Endothelial cell of umbilical vein (primary cell): ENCODE measurements at places on chromosomes 2 and 18. TPM values are rescaled to one million over a fixed set of nuclear protein-coding genes. Genes with fewer than 3 reads are reported as not detected.

DNA sequence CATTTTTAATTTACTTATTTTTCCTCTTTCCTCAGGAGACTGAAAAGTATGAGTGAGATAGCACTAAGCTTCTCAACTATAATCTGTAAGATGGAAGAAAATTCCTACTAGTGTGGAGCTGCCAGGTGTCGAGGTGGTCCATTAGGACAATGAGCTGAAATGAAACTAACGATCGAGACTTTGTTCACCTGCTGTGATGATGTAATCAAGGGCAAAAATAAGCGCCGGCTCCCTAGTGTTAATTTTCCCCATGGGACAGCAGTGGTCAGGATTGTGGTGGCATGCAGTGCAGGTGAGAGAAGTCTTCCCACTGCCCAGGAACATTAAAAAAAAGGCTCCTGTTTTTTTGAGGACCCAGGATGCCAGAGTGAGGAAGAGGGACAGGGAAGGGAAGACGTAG, 859.1 kb upstream of the GCFC2 start:
- DNase-seq, result no peak

The ACMSD gene
- total RNA-seq, result not detected in 2 replicates

- no peak for DNase-seq
Measured at GRCh38 chr2:207167099-207167923, 1.6 kb upstream of the KLF7 start.

GRCh38 chr2:43305517-43305916, 79.1 kb upstream of the ZFP36L2 start:
- no peak for DNase-seq

- no peak for DNase-seq
Measured at GRCh38 chr2:48146552-48146951, 240.3 kb upstream of the FBXO11 start.

DNA sequence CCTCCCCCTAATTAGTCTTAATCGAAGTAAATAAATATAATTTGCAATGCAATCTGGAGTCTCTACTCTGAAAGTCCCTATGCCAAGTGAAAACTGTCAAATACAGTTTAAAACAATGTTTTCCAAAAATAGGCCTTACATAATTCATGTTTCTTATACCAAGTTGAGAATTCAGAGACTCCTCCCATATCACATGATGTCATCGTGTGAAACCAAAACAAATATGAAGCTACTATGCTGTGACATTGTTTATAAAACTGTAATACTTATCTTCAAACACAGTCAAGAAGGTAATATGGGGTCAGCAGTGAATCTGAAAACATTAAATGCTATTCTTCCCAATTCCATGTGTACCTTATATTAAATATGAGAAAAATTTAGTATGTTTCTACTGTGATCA, 940.2 kb upstream of the FANCL start:
- no peak for DNase-seq

The PJVK gene
- 1.4 and 1.8 TPM in 2 replicates for total RNA-seq

- DNase-seq, result no peak
Measured at GRCh38 chr2:690799-691198, 13.6 kb upstream of the TMEM18 start.
